Foreskin melanocyte (primary cell): ENCODE measurements at places on chromosomes 5 and 9.

- peak; percentile 33 for DNase-seq
Observed at GRCh38 chr9:130172161-130172857, at the start of gene NCS1. NCS1 (plus strand) TSS chr9:130172404; CDS start chr9:130172664, 260 bp downstream.

- no peak for DNase-seq
Observed at GRCh38 chr5:104456122-104456521, 893.5 kb upstream of the NUDT12 start.

DNA sequence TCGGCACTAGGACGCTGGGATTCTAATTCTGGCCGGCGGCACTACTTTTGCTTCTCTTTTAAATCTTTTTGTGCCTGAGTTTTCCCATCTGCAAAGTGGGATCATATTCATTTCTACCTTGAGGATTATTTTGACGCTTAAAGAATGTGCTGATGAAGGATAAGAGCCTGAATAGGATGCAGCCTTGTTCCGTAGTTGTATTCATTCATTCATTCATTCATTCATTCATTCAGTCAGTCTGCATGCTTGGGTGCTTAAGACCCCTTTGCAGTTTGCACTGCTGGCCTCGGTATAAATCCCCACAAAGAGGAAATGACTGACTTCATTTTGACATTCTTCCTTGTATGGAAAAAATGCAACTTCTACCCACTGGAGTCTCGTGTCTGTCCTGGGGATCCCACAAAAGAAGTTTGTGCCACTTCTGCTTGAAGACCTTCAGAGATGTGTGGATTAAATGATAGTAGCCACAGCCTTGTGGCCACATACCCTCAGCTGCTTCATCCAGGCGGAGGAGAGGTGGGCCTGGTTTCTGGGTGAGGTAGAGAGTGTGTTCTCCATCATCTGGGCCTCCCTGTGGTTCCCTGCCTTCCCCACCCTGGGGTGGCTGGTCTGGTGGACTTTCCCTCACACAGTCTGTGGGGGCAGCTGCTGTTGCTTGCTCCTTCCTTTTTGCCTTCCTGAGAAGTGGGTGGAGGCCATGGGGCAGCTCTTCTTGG, 62.6 kb downstream of the PPARGC1B start:
- no peak for DNase-seq

DNA sequence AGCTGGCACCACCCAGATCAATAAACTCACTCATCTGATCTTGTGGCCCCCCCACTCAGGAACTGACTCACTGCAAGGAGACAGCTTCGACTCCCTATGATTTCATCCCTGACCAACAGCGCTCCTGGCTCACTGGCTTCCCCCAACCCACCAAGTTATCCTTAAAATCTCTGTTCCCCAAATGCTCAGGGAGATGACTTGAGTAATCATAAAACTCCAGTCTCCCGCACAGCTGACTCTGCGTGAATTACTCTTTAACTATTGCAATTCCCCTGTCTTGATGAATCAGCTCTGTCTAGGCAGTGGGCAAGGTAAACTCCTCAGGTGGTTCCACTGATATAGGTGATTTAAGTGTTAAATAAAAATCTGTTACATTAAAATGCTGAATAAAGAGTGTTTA, 1.9 kb upstream of the TRIM32 start:
- DNase-seq, result no peak

GRCh38 chr9:5718296-5719032, 89.6 kb downstream of the RIC1 start:
- no peak for DNase-seq
